HepG2 (cell line): ENCODE measurements at places on chromosomes 4 and X. TPM values are rescaled to one million over a fixed set of nuclear protein-coding genes. Genes with fewer than 3 reads are reported as not detected.

- DNase-seq: no peak
Observed at GRCh38 chr4:9987749-9988362, 33.4 kb downstream of the SLC2A9 start.

GYG2 gene
- total RNA-seq: 24.3 and 31.7 TPM in 2 replicates

MAGEA2B gene
- total RNA-seq: 0.09 TPM in 1 of 2 replicates, not detected in the other

DNA sequence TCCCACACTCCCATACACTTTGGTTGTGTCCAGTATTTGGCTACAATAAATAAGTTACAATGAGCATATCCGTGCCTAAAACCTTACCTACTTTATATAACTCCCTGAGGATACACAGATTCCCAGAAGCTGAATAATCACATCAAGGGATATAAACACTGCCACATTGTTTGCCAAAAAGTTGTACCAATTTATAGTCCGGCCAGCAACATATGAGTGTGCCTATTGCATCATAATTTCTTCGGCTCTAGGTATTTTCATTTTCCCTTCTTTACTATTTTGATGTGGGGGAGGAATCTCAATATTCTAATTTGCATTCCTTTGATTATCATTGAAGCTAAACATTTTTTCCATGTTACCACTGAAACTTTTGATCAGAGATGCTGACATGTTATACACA lies 146.4 kb downstream of the PCDH19 start:
- DNase-seq: no peak

GRCh38 chrX:121245763-121246162 lies 198.4 kb downstream of the GLUD2 start:
- peak; percentile 48 for DNase-seq

DNA sequence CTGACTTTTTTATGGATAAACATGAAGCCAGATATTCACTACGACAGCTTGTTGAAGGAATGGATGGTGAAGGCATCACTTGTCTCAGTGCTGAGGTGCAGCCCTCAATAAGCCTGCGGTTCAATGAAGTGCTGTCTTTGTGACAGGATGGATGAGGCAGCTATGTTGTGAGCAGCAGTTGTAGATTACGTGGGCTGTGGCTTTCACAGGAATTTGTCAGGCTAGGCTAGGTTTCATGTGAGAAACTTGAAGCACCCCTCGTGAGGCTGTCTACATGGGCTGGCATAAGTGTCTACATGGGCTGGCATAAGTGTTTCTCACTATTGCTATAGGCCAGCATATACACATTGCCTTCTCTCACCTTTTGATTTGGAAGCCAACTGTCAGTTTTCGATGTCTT lies 1050.0 kb downstream of the ADGRL3 start:
- no peak for DNase-seq

GRCh38 chr4:56296526-56296925 lies 90.8 kb downstream of the AASDH start:
- no peak for DNase-seq

DNA sequence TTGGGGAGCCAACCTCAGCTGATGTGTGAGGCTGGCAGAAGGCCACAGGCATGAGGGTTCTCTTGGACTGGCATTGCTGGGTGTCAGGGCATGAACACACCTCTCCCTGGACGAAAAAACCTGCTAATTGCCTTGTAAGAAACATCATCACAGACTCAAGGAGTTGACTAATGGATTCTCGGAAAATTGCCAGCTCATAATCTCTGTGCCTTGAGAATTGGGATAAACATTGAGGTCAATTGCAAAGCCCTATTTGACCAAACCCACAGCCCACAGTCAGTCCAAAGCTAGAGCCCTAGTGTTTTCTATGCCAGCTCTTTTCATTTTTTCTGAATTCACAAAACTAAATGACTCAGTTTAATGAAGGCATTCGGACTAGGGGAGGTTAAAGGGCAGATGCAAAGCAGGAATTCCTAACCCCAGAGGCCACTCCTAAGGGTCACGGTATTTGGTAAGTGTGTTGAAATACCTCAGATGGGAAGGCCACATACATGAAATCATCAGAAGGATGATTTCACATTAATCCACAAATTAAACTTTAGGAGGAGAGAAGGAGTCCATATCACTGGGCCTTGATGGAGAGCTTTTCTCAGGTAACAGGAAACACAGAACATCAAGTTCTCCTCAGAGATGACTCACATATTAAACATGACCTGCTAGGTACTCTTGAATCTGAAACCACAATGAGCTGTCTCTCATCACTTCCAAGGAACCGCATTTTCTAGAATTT lies 39.0 kb upstream of the RASL11B start:
- no peak for DNase-seq

VCX3A gene
- total RNA-seq: not detected in 2 replicates

IL13RA2 gene
- not detected in 2 replicates for total RNA-seq

DNA sequence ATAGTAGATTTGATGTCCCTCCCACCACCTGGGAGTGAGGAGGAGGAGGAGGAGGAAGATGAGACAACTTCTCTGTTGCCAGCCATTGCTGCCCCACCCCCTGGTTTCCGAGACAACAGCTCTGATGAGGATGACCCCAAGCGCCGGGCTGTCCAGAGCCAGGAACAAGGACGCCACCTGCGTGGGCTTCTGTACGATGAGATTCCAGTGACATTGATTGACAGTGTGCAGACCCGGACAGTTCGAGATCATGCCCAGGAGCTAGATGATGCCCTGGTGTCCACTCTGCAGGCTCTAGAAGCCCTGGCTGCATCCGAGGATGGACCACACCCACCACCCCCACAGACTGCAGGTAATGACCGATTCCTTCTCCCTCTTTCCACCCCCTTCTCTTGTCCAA lies 30.5 kb upstream of the PRPS1 start:
- no peak for DNase-seq

DNA sequence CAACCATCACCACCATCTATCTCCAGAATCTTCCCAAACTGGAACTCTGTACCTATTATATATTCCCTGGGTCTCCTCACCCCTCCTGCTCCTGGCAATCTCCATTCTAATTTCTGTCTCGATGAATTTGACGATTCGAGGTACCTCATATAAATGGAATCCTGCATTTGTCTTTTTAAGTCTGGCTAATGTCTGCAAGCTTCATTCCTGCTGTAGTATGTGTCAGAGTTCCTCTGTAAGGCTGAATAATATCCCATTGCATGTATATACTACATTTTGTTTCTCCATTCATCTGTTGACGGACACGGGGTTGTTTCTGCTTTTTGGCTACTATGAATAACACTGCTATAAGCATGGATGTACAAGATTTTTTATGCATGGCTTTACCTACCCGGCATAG lies 19.5 kb downstream of the PRKG2 start:
- no peak for DNase-seq

- no peak for DNase-seq
Observed at GRCh38 chr4:67459164-67459563, 86.1 kb downstream of the CENPC start.

BMPR1B gene
- 0.07 TPM in 1 of 2 replicates, not detected in the other for total RNA-seq

- peak; percentile 57 for DNase-seq
Observed at GRCh38 chr4:112099701-112100297, 45.5 kb upstream of the FAM241A start.

SATL1 gene
- not detected in 2 replicates for total RNA-seq

- no peak for DNase-seq
Observed at GRCh38 chr4:94758700-94759399, 1.1 kb downstream of the BMPR1B start.

FAM9C gene
- total RNA-seq: not detected in 2 replicates

UBQLN2 gene
- 4.1 and 6.9 TPM in 2 replicates for total RNA-seq

- no peak for DNase-seq
Observed at GRCh38 chr4:16334601-16335000, 108.3 kb upstream of the TAPT1 start.

MAGEB17 gene
- not detected in 2 replicates for total RNA-seq

- no peak for DNase-seq
Observed at GRCh38 chrX:38214551-38215531, 5.8 kb downstream of the SRPX start.

SHOX gene
- total RNA-seq: not detected in 2 replicates

GRCh38 chr4:120703908-120704307 lies 218.6 kb downstream of the PRDM5 start:
- no peak for DNase-seq

FDCSP gene
- not detected in 2 replicates for total RNA-seq

DNA sequence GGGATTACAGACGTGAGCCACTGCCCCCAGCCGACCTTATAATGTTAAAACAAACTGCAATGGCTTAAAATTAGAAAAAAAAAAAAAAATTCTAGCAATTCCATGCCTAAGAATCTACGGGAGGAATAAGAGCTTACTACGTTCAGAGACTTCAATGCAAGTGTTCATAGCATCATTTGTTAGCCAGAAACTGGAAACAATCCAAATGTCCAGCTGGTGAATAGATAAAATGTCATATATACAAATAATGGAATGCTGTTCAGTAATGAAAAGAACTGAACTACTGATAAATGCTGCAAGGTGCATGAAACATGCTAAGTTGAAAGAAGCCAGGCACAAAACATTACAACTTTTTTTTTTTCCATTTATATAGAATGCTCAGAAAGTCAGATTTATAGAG lies 5.3 kb downstream of the EXOSC9 start:
- DNase-seq: no peak

DNA sequence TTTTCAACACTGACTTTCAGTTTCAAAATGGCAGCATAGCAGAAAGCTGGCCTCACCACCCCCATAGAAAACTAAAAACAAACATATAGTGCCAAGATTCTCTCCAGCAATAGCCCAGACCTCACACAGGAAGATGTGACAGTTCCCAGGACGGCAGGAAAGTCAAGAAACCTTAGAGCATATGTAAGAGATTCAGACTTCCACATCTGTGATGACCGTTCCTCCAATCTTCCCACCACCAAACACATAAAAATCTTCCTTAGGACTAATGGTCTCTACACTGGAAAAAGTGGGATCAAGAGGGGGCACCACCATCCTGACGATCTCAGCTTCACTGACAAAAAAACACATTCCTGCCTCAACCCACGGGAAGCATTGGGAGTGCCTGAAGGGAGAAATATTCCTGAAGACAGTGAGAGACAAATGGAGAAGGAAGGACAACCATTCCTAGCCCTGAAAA lies 134.1 kb upstream of the CPXCR1 start:
- DNase-seq: peak; percentile 1

GRCh38 chr4:81509191-81509590 lies 37.5 kb upstream of the RASGEF1B start:
- no peak for DNase-seq

- no peak for DNase-seq
Observed at GRCh38 chr4:39446842-39447573, 11.7 kb downstream of the RPL9 start.

DNA sequence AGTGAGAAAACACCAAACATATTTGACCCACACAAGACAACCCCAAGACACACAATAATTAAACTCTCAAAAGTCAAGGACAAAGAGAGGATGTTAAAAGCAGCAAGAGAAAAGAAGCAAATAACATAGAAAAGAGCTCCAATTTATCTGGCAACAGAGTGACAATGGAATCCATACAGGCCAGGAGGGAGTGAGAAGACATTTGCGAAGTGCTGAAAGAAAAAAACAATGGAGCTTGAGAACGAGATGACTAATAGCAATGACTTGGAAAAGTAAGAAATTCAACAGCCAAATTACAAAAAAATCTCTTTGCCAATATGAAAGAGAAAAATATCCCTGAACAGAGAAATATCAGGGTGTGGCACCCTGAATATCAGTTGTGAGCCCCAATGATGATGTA lies 61.6 kb downstream of the MAD2L1 start:
- DNase-seq: no peak

VSIG4 gene
- not detected in 2 replicates for total RNA-seq

DNA sequence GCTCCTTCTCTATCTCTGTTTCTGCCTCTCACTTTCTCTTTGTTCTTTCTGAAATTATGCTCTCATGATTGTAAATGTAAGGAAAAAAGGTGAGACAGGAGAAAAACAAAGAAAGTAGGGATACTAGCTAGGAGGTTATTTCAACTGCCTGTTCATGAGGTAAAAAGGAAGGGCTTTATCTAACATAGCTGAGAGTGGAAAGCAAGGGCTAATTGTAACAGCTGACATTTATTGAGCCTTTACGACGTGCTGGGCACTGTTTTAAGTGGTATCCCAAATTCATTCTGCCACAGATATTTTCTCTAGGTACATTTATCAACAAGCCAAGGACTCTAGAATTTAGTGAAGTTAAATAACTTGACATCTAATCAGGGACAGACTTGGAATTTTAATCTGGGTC lies 133.1 kb upstream of the GNPDA2 start:
- no peak for DNase-seq

DNA sequence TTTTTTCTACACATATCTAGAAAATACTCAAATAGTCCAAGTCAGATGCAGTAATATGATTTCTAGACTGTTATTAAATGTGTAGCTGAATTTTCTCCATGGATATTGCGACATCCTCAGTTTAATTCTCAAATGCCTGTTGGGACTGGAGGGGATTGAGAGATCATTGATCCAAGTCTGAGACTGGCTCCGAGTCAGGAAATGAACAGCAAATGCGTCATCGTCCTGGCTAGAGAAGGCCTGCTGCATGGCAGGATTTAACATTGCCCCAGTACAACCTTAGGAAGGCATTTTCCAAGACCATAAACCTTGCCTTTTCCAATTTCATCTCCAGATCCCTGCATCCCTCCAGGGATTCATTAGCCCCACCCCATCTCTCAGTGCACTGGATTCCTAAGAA lies 56.6 kb upstream of the SLC6A14 start:
- DNase-seq: no peak

- DNase-seq: no peak
Observed at GRCh38 chrX:2696698-2697215, 5.7 kb downstream of the CD99 start.

DNA sequence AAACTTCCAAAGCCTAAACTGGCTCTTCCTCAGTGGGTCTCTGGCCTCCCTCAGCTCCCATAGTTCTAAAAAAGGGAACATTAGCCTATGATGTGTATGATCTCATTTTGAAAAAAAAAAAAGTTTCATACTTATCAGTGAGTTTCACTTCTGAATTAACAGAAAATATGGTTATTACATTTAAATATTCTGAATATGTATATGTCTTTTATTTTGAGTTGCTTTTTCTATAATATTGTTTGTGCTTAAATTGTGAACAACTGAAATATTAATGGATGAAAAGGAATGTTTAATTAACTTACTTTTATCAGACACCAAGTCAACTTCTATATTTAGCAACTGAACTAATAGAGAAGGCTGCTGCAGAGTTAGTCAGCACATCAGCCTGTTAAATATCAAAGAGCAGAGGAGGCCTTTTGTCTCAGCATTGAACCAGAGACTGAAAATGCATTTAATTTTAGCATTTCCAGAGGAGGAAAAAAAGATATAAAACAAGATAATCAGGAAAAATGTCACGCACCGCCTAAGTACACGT lies 20.4 kb upstream of the FHL1 start:
- no peak for DNase-seq

GRCh38 chr4:110904435-110905065 lies 281.7 kb upstream of the PITX2 start:
- no peak for DNase-seq

GRCh38 chr4:77040270-77040669 lies 35.5 kb downstream of the CCNI start:
- DNase-seq: no peak

GRCh38 chrX:66625525-66625924 lies 13.4 kb downstream of the EDA2R start:
- no peak for DNase-seq

GATA1 gene
- total RNA-seq: 0.13 TPM in 1 of 2 replicates, not detected in the other

GRCh38 chrX:45191820-45192409 lies 8.8 kb downstream of the DIPK2B start:
- no peak for DNase-seq

GRCh38 chrX:31580227-31580626 lies 508.4 kb upstream of the FTHL17 start:
- DNase-seq: no peak

FAAH2 gene
- total RNA-seq: 3.3 TPM in 2 replicates
